ENCODE measurements at places on chromosomes 2 and 18.

- DNase-seq: no peak
Observed at GRCh38 chr2:10982931-10983701, 71.4 kb downstream of the KCNF1 start.

- DNase-seq: no peak
Observed at GRCh38 chr2:23533338-23533695, 148.3 kb downstream of the KLHL29 start.

GRCh38 chr2:99545066-99545465 is 55.2 kb upstream of the REV1 start:
- DNase-seq: no peak

GRCh38 chr2:153232464-153232863 is 246.1 kb downstream of the RPRM start:
- DNase-seq: no peak

DNA sequence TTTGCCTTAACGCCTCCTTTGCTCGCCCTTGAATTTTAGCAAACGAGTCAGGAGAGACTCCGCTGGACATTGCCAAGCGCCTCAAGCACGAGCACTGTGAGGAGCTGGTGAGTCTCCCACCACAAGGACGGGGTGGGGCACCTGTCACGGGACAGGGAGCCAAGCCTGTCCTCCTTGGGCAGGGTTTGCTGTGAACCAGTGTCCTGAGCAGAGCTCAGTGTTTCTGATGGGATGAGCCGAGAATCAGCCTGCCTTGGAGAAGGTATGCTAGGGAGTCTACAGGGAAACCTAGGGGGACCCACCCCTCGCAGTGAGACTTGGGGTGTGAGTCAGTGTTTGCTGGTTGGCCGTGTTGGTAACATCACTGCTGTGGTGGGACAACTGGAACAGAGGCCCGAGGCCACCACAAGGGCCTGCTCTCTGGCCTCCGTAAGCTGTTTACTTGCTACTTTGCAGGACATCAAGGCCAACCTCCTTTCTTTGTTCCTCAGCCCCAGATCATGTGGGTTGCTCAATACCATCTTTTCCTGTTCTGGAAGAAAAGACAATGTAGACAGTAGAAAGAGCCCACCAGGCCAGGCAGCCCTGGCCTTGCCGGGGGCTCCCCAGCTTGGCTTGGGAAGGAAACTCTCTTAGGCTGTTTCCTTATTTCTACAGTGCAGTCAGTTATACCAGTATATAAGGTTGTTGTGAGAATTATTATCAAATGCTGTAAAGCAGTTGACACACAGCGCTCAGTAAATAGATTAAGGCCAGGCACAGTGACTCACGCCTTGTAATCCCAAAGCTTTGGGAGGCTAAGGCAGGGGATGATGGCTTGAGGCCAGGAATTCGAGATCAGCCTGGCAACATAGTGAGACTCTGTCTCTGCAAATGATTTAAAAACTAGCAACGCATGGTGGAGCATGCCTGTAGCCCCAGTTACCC is 42.4 kb downstream of the ITGB1BP1 start:
- no peak for DNase-seq

GRCh38 chr2:12588986-12589385 is 127.8 kb upstream of the TRIB2 start:
- DNase-seq: no peak

Data from CD4-positive, alpha-beta memory T cell (primary cell).